ENCODE measurements at places on chromosomes 5 and 9.

GRCh38 chr5:42908086-42908485 is 96.4 kb upstream of the SELENOP start:
- no peak for DNase-seq

DNA sequence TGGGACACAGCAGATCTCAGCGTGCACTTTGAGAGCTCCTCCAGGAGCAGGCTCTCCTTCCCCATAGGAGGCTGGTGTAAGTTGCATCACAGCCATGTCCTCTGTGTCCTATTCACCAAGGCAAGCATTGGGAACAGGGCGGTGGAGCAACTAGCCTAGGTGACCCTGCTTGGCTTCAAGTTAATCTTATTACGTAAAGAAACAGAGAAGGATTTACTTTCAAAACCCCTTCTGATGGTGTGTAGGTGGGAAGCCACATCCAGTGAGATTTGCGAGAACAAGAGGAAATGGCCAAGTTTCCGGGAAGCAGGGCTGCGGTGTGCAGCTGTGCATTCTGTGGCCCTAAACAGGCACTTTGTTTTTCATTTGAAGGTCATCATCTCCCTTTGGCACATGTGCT is 80.2 kb downstream of the TRIO start:
- peak; percentile 66 for DNase-seq

DNA sequence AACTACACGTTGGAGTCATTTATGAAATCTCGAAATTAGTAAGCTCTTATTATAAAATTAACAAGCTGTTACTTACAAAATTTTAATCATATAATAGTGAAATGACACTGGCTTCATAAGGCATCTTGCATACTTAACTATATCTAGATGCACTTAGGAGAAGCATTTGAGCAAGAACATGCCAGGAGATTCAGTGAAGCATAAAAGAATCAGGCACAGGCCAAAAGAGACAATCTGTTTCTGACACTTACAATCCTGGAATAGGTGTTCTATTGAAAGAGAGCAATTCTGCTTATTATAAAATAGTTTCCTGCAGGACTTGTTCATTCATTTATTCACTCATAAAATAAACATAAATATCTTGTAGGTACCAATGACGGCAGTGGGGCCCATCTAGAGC is 1152.2 kb upstream of the CDH6 start:
- no peak for DNase-seq

DNA sequence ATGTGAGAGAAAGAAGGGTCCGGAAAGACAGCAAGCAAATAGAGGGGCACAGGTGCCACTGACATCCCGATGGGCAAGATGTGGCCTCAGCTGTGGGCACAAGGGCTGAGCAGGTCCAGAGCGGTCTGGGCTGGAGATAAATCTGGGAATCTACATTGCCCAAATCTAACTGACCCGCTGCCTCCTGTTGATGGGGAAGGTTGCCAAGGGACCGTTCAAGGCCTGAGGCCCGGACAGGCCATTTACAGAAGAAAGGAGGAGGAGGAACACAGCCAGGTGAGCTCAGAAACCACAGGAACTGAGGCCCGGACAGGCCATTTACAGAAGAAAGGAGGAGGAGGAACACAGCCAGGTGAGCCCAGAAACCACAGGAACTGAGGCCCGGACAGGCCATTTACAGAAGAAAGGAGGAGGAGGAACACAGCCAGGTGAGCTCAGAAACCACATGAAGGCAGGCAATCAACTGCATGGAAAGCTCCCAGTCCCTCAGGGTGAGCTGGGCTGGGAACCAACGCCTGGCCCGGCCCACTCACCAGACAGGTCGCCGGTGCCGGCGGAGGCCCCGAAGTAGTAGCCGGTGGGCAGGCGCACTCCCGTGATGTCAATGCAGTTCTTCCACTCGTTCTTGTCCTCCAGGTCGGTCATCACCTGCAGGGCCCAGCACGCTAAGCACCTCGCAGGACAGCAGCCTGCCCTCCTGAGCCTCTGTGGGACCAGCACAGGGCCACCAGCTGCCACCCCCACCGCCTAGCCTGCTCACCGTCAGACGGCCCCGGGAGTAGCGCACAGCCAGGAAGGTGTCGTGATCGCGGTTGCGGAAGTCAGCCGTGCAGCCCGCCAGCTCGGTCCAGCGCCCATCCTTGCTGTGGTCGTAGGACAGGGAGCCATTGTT is 14.6 kb downstream of the LMAN2 start:
- no peak for DNase-seq

GRCh38 chr9:136631038-136632000 is 31.4 kb upstream of the EGFL7 start:
- peak; percentile 88 for DNase-seq

DNA sequence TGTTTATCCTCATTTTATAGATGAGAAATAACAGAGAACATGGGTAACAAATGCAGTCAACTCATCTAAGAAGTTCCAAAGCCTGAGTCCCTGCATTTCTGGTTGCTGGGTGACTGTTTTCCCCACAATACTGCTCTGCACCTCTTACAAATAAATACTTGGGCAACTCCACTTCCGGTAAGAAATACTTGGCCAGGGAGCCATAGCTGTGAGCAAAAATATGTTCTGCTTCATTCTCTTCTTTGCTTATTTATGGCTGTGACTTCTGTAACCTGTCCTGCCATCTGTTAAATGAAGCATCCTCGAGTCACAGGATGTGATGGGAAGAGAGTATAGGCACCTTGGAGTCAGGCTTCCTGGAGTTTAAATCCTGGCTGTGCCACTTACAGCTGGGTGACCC is 49.9 kb downstream of the GDNF start:
- no peak for DNase-seq

- DNase-seq: no peak
Observed at GRCh38 chr5:96134886-96135285, 173.2 kb upstream of the ELL2 start.

DNA sequence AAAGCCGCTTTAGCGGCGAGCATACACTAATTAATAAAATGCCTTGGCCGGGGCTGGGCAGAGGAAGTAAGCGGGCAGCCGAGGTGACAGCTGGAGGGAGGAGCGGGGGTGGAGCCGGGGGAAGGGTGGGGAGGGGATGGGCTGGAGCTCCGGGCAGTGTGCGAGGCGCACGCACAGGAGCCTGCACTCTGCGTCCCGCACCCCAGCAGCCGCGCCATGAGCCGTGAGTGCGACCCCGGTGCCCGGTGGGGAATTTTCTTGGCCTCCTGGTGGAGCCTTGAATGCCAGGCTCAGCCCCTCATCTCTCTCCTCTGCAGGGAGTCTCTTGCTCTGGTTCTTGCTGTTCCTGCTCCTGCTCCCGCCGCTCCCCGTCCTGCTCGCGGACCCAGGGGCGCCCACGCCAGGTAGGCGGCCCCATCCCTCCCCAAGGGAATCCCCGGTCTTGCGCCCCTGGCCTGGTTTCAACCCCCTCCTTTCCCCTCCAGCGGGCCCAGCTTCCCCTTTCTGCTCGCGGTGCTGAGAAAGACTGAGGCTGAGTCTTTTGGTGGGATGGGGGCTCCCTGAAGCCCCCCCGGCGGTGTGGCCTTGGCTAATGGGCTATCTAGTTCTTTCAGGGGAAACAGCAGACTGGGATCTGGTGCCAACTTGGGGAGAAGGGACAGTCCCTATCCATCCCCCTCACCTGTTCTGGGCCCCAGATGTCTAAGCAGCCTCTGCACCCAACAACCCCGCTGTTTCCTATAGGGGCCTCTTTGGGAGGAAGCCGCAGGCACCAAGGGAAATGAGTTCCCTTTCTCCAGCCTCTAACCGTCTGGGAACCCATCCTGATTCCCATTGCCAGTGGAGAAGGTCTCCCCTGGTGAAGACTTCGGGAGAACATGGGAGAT is at the start of gene PTGS1:
PTGS1 (plus strand) TSS at position 156 of the 887 bp plus-strand sequence; CDS start at position 217, 61 bp downstream.
- DNase-seq: no peak

DNA sequence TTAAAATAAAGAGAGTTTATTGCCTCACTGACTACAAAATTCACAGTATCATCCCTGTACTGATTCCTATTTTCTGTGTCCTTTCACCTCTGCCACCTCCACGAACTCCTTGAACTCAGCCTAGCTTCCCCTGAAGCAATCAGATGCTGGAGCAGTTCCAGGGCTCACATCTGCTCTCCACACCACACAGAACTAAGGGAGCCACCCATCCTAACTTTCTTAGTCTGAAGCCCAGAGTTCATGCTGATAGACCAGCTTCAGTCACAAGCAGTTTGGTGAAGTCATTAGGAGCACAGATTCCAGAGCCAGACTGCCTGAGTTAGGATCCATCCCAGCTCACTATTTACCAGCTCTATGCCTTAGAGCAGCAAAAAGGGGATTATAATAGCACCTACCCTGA is 15.6 kb upstream of the EPB41L4A start:
- no peak for DNase-seq

DNA sequence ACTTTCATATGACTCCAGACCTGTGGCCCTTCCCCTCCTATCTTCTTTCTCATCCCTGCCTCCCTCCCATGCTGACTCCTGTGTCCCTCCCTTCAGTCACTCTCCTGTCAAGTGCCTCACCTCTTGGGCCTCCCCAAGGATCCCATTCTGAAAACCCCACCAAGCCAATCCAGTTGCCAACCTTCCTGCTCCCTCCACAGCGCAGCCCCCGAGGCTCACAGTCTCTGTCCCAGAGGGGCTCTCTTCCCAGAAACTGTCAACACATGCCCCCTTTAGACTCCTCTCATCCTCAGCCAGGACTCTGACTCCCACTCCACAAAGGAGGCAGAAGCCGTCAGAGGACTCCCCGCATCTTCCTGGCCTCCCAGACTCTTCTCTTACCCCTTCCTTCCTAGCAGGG is 30.8 kb downstream of the ACSL6 start:
- DNase-seq: no peak

DNA sequence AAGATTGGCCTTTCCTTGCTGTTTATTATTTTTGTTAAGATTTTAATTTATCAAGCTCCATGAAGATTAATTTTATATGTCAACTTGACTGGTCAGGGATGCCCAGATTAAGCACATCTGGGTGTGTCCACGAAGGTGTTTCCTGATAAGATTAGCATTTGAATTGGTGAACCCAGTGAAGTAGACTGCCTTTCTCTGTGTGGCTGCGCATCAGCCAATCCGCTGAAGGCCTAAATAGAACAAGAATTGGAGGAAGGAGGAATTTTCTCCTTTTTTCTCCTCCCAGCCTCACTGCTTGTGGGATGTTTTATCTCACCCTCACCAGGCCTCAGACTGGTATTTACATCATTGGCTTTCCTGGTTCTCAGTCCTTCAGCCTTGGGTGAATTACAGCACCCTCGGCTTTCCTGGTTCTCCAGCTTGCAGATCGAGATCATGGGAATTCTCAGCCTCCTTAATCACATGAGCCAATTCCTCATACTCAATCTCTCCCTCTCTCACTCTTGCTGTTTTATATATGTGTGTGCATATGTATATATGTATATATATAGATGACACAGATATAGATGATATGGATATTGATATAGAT is 135.4 kb upstream of the SPEF2 start:
- no peak for DNase-seq

DNA sequence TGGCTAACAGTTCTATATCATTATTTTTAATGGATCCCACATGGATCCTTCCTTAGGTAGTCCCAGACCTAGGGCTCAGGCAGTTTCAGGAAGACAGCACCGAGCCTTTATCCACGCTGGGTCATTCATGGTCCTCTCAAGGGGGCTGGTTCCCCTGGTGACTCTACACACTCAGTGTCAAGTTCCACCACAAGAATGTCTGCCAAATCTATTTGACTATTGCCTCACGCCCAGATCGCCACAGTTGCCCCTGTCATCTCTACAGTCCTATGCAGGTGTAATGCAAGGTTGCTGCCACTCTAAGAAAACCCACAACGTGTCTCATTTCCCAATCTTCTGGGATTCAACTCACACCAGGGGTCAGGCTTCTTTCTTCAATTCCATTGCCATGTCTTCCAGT is 8.0 kb upstream of the ZNF366 start:
- DNase-seq: no peak

- no peak for DNase-seq
Observed at GRCh38 chr5:57414857-57415256, 67.8 kb downstream of the ACTBL2 start.

GRCh38 chr5:146880966-146881365 is 2.4 kb upstream of the PPP2R2B start:
- DNase-seq: no peak

GRCh38 chr5:6193310-6193709 is 185.0 kb downstream of the MED10 start:
- DNase-seq: no peak

DNA sequence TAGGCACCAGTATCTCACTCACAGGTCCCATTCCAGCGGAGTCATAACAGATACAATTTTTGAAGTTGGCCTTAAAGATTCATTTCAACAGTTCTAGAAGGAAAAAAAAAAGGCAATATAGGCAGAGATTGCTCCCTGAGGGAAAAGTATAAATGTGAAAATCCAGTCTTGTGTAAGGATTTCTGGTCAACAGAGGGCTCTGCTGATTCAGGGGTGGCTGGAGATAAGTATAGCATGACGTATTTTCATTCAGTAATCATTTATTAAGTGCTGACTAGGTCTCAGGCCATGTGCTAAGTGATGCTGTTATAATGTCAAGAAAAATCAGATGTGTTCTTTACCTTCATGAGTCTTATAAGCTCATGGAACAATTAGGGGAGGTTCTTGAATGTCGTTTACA is 377.3 kb upstream of the MEF2C start:
- peak; percentile 1 for DNase-seq

DNA sequence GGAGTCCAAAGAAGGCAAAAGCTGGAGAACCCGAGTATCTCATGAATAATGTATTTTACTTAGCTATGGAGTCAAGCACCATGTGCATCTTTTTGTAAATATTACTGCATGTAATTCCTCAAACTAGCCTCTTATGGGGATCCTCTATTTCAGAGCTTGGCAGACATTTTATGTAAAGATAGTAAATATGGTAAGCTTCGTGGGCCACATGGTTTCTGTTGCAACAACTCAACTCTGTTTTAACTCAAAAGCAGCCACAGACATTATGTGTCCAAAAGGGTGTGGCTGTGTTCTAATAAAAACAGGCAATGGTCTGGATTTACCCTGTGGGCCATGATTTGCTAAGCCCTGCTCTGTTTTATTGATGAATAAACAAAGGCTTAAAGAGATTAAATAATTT is 17.3 kb downstream of the DAPK1 start:
- DNase-seq: no peak

- no peak for DNase-seq
Observed at GRCh38 chr9:131810351-131811170, 70.7 kb upstream of the RAPGEF1 start.

GRCh38 chr9:91060520-91061343 is 259.1 kb downstream of the SYK start:
- DNase-seq: peak; percentile 98

DNA sequence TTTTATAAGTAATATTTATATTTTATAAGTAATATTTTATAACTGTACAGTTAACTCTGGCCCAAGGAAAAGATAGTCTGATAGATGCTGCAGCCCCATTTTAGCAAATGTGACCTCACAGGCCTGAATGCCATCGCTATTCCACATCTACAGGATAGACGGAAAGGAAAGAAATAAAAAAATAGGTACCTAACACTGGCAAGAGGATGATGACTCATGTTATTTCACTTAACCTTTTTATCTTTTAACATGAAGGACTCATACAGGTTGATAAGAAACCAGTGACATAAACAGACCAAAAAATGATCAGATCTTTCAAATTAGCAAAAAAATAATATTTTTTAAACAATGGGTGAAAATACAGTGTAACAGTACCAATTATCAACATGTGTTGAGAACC is 2.7 kb downstream of the CD274 start:
- DNase-seq: no peak

All from dermis microvascular lymphatic vessel endothelial cell (primary cell).